ENCODE measurements at places on chromosomes 5 and 9.

DNA sequence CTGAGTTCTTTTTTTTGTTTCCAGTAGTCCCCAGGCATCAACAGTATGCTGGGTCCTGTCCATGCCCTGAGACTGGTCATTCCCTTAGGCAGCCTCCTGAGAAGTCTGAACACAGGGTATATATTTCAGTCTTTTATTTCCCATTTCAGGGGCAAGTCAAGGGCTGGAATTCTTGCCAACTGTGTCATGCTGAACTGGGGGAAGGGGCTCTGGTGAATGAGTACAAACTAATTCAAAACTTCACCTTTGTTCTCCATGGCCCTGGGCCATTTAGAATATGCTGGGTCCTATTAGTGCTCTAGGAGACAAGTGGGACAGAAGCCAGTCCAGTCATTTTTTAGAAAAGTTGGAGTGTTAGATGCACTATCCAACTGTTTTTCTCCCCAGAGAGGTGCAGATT is 170.3 kb downstream of the TMC1 start:
- no peak for DNase-seq

DNA sequence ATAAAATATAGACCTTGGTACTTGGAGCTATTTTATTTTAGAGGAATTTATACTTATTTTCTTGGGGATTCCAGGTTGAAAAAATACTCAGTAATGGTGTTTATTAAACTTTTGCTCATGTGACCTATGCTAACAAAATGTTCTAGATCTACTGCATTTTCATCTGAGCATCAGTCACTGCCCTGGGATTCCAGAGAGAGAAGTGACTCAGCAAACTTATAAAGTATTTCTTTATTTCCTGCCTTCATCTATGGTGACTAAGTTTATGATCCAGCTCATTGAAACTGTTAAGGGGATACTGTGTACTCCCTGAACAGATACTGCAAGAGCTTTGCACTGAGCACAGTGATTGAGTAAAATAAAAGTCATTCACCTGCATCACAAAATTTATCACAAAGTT is 298.5 kb upstream of the CDH18 start:
- DNase-seq: no peak

- DNase-seq: no peak
These were observed 1737.9 kb upstream of the C9orf72 start for GRCh38 chr9:29311221-29311620.

DNA sequence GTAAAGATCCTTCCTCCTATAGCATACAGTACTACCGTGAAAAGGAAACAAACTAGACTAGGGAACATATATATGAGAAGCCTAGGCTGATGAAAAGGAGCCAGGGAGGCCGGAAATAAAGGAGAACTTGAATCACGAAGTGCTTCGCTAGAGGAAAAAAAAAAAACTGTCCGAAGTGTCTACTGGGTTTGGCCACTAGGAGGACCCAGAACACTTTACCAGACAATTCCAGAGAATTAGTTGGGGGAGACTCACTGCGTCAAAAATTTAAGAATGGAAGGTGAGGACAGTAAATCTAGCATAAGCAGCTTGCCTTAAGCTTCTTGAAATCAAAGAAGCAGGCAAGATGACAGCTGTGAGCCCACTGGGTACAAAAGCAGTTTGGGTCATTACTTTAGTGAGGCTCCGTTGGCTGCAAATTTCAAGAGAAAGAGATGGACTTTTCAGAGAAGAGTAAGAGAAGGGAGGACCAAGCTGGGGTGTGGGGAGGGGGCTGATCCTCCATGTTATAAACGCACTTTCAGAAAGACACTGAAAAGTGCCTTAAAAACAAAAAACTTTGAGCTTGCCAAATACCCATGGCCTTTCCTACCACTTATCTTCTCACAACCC is 47.4 kb downstream of the P4HA2 start:
- no peak for DNase-seq

GRCh38 chr9:77731930-77732329 is 83.8 kb upstream of the GNA14 start:
- no peak for DNase-seq

All from liver (tissue), 10 donors.